ENCODE measurements at places on chromosomes 2 and 18. TPM values are rescaled to one million over a fixed set of nuclear protein-coding genes. Genes with fewer than 3 reads are reported as not detected.

Gene GPR148
- total RNA-seq: not detected

Gene TUBB8B
- not detected for total RNA-seq

Gene SKOR2
- not detected for total RNA-seq

Gene B3GNT7
- 0.98 TPM for total RNA-seq

Gene BOLL
- not detected for total RNA-seq

Gene ANKRD30B
- total RNA-seq: not detected

Gene DTNA
- total RNA-seq: 43.0 TPM
